Stimulated activated CD8-positive, alpha-beta memory T cell treated with anti-CD3 and anti-CD28 coated beads, Interleukin-2, amount 100 ng/mL, for 48 hours (primary cell): ENCODE measurements at places on chromosomes 3 and 15.

DNA sequence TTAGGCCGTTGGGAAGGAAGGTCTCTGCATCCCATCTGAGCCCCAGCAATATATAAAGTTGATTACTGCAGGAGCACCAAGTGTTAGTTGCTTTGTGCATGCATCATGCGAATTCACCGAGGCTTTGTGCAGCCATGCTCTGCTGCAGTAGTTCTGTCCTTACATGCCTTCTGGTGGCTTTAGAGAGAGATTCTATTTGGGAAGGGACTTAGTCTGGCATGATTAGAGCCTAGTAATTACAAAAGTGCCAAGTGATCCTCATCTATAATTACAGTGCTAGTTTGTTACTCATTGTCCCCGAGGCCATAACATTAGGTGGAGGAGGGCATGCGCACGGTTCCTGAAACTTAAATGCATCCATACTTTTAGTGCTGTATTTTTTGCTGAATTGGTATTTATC, 353.6 kb downstream of the CNTN4 start:
- no peak for DNase-seq

- no peak for DNase-seq
These were observed 191.1 kb downstream of the KLF13 start for GRCh38 chr15:31517711-31518110.

DNA sequence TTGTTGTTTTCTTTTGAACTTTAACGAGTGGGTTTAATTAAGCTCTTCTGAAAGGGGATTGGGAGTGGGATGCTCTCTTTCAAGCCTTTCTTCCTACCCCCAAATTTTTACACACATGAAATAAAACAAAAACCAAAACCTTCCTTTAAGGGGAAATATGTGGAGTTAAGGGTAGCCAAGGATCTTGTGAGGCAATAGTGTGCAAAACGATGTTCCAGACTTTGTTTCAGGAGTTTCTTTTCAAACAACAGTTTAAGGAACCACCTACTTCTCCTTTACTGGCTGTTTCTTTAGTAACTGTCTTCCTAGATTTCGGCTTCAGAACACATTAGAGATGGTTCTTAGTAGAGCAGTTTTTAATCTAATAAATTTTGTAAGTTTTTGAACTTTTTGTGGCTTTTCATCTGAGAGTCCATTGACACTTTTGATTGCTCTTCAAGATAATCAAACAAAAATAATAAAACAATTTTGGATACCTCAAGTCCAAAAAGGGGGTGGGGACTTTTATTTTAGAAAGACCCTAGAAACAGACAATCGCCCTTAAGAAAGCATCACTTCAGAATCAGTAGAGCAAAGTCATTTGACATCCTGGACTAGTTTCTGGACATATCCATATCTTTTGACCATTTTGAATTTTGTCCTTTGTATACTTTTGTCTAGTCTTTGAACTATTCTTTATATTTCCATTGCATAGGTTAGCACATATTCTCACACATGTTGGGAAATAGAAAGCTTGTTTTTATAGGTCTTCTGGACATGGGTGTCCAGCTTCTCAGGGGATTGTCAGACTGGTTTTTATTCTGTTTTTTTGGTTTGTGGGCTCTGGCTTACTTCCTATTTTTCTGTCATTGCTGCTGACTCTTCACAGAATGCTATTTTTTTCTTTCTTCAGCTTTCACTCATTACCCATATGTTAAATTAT, 6.0 kb downstream of the DIPK2A start:
- DNase-seq = no peak

GRCh38 chr15:26635614-26636013, 137.3 kb downstream of the GABRB3 start:
- DNase-seq = no peak

DNA sequence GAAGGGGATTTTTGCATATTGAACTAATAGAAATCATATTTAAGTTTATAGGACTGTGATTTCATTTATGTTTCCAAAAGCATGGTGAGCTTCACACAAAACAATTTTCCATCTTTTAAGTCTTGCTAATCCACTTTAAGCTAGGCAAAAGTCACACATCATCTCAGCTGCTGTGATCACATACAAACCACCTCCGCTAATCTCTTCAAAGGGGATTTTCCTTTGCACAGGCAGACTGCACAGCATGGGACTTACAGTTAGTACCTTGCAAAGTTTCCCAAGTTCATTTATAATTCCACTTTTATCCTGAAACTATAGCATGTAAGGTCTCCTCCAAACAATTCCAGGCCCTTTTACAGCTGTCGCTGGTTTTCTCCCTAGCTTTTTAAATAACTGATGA, 225.1 kb upstream of the CNTN3 start:
- no peak for DNase-seq

DNA sequence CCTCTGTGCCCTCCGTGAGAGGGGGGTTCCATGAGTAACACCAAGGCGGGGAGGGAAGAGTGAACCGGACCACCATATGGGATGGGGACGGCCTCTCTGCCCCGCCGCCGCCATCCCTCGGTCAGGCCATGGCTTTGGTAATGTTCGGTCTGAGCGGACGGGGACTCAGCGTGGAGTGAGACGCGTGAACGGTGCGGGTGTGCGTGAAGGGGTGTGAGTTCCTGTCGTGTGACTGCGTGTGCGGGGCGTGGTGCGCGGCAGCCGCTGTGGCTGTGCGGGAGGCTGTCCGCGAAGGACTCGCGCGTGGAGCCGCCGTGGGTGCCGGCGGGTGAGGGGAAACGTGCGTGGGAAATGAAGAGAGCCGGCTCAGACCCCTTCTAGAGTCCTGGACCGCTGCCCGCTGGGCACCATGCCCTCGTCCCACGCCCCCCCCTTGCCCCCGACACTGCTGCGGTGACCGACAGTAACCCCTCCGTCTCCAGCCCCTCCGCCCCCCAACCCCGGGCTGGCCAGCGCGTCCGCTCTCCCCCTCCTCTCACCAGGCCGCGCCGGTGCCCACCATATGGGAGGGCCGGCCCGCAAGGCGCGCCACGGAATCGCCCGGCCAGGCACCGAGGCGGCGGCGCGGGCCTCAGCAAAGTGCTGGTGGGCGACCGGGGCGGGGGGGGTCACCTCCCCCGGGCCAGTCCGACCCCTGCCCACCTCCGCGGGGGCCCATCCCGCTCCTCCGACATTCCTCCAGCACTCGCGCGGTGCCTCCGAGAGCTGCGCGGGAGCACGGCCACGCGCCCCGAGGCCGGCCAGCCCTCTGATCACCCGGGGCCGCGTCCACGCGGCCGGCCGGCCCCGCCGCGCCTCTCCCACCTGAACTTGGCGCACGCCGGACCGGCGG, 589 bp downstream of the KLF15 start:
- no peak for DNase-seq

DNA sequence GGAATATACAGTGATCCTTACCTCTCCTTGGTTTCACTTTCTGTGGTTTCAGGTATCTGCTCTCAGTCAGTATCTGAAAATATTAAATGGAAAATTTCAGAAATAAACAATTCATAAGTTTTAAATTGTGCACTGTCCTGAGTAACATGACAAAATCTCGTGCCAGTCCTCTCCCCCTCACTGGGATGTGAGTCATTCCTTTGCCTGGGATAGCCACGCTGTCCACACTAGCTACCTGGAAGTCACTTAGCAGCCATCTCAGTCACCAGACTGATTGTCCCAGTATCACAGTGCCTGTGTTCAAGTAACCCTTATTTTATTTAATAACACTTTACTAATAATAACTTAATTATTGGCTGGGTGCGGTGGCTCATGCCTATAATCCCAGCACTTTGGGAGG, 15.3 kb upstream of the KLHL25 start:
- no peak for DNase-seq

GRCh38 chr3:130117933-130118332, 36.3 kb downstream of the ALG1L2 start:
- DNase-seq = no peak

- DNase-seq = no peak
These were observed 19.7 kb downstream of the SPATA12 start for GRCh38 chr3:57080171-57080570.

GRCh38 chr15:31296219-31296645, 30.4 kb upstream of the KLF13 start:
- no peak for DNase-seq

- DNase-seq = no peak
These were observed 49.0 kb upstream of the DUT start for GRCh38 chr15:48282216-48282615.

- no peak for DNase-seq
These were observed 177.4 kb upstream of the TRIM42 start for GRCh38 chr3:140500473-140500872.

GRCh38 chr3:32870373-32871095, 52.7 kb downstream of the TRIM71 start:
- no peak for DNase-seq

GRCh38 chr15:69156736-69157381, 3.6 kb upstream of the GLCE start:
- DNase-seq = no peak

DNA sequence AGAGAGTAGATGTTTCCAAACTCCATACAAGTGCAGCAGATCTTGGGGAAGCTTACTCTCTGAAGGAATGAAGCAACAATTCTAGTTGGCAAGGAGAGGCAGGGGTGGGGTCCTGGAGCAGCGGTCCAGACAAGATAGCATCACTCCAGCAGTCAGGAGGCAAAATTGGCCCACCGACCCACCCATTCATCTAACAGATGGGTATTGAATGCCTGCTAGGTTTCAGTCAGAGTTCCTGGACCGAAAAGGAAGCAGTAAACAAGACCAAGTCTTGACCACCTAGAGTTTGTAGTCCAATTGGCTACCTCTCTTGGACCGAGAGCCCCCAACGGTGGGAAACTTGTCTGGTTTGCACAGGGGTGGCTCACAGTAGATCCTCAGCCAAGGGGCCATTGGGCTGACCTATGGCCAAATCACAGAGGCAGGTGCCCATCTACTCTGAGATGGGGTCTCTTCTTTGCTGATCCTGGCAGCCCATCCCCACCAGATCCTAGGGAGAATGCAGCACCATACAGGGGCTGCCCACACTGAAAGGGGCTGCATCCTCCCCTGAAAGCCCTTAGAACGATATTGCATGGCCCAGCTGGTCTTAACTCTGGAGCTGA, 74.3 kb downstream of the CORO2B start:
- no peak for DNase-seq

- no peak for DNase-seq
These were observed 1302.0 kb upstream of the GBE1 start for GRCh38 chr3:83063446-83063845.

GRCh38 chr3:58728723-58729122, 62.1 kb upstream of the FAM3D start:
- no peak for DNase-seq

DNA sequence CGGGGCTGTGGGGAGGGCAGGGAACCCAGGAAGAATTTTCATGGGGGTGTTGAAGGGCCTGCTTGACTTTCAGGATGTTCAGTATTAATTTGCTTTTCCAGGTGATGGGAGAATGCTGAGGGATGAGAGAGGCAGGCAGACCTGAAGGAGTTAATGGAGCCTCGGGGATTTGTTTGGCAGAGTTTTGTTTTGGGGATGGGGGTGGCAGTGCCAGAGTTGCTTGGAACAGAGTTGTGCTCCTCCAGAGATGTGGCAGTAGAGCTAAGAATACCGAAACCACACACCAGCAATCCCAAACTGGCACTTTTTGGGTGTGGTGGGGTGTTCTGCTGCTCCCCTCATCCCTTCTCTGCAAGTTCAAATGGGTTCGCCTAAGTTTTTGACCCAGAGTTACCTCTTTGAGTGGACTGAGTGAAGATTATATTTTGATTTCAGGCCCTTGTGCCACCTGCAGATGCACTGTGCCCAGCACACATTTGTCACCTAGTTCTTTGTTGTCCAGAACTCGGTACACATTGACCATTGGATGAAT, 1.6 kb downstream of the BOC start:
- no peak for DNase-seq

DNA sequence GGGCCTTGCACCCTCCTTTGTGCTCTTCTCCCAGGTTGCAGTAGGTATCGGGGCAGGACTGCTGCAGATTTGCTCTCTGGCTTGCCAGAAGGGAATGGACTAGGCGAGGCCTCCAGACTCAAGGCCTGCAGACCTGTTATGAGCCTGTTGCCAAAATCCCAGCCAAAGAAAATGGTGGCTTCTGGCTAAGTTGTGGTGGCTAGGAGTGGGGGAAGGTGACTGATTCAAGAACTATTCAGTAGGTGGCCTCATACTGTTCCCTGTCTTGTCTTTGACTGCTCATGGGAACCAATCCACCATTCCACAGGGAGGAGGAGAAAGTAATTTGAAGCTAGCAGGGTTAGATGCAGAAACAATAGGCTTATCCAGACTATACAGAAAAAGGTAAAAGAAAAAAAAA, 380.4 kb upstream of the PROK2 start:
- DNase-seq = no peak

- no peak for DNase-seq
These were observed 29.5 kb downstream of the LINS1 start for GRCh38 chr15:100572362-100572983.

- DNase-seq = no peak
These were observed 57.9 kb downstream of the TRAK1 start for GRCh38 chr3:42148982-42149432.

GRCh38 chr3:140007911-140008869, 73.2 kb downstream of the CLSTN2 start:
- DNase-seq = no peak

GRCh38 chr3:66021731-66022131, 17.0 kb downstream of the MAGI1 start:
- no peak for DNase-seq

- DNase-seq = no peak
These were observed 384.7 kb downstream of the EDEM1 start for GRCh38 chr3:5572168-5572567.

- DNase-seq = no peak
These were observed 21.8 kb upstream of the SLC41A3 start for GRCh38 chr3:126105691-126106187.

GRCh38 chr3:47409688-47410416, 29.0 kb downstream of the PTPN23 start:
- no peak for DNase-seq

GRCh38 chr3:66904831-66905493, 93.1 kb upstream of the KBTBD8 start:
- DNase-seq = no peak

DNA sequence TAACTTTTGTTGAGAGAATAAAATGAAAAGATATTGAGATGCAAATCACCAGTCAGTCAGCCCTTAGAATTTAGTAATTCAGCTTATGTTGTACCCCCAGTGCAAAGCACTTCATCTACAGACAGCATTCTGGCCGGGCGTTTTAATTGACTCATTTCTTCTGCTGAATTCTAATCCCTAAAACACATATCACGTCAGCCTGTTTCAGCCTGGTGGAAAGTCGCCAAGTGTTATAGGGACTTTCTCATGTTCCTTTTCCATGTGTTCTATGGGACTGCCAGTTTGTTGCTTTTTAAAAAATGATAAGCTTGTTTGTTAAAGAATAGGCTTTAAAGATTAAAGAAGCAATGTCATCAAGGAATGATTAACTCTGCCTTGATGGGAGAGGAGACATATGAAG, 169.7 kb upstream of the BFSP2 start:
- DNase-seq = no peak

GRCh38 chr15:87032295-87032694, 952.6 kb downstream of the AGBL1 start:
- no peak for DNase-seq
